ENCODE measurements at places on chromosomes 5 and 9.

DNA sequence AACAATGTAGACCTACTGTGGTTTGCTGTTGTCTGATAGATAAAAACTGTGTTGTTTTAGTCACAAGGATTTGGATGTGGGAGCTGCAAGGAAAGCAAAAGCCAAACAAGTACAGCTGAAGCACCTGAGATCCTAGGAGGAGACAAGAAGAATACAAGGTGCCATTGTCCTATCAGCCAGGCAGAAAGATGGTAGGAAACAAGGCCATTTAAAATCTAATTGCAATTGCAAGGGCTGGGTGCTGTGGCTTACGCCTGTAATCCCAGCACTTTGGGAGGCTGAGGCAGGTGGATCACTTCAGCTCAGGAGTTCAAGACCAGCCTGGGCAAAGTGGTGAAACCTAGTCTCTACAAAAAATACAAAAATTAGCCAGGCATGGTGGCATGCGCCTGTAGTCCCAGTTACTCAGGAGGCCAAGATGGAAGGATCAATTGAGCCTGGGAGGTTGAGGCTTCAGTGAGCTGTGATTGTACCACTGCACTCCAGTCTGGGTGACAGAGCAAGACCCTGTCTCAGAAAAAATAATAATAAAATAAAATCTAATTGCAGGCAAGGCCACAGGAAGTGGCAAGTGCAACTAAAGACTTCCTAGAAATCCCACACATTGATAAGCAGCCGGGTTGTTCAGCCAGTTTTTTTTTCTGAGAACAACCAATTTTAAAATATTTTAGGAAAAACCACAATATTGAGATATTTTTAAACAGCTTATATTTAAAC, 22.6 kb downstream of the DOCK8 start:
- DNase-seq, result no peak

DNA sequence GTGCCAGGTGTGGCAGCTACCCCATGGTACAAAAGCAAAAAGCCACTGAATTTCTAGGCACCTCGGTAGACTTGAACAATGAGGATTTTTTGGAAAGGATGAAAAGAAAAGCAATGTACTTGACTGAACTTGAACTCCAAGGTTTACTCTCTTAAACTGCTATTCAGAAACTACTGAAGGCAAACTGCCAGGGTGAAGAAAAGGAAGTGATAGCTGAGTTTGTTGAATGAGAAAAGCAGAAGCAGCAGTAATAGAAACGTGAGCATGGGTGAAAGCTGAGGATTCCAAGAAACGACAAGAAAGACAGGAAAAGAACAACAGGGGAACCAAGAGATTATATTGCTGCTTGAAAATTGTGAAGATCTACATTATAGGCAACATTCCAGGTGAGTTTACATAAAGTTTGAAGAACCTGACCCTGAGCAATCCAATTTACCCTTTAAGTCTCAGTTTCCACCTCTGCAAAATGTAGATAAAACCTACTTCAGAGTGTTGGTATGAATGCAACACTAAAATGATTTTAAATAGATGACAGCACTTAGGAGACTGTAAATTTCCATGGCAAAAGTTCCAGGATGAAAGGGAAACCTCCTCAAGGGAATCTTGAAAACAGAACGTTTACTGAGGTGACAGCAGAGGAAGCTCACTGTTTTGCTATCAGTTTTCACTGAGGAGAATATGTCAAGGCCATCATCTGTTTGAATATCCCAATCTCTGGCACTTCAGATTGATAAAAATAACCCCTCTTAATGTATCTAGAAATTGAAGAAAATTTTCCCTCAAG, 245.8 kb downstream of the SPATA31D1 start:
- no peak for DNase-seq

- no peak for DNase-seq
Observed at GRCh38 chr5:37615184-37615583, 224.7 kb downstream of the GDNF start.

DNA sequence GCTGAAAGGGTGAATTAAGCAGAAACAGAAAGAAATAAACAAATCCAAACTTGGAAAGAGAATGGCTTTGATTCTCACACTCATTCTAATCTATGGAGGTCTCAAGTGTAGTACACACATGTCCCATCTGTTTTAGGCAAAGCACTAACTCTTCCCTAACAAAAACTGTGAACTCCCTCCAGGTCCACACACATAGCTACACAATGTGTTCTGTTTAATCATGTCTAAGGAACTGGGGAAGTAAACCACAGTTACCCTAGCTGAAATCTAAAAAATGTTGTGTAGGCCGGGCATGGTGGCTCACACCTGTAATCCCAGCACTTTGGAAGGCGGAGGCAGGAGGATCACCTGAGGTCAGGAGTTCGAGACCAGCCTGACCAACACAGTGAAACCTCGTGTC, 118.7 kb upstream of the FST start:
- DNase-seq, result no peak
